ENCODE measurements at places on chromosomes 12 and 14.

GRCh38 chr12:50110762-50111351, 1.2 kb upstream of the COX14 start:
- DNase-seq, result no peak

GRCh38 chr12:120012067-120012621, 23.1 kb downstream of the BICDL1 start:
- DNase-seq, result peak; percentile 69

GRCh38 chr12:113796066-113796827, 169.9 kb downstream of the RBM19 start:
- no peak for DNase-seq

GRCh38 chr12:68871921-68872320, 61.0 kb downstream of the CPM start:
- no peak for DNase-seq

- DNase-seq, result no peak
Measured at GRCh38 chr12:46395388-46395787, 22.8 kb upstream of the SLC38A2 start.

DNA sequence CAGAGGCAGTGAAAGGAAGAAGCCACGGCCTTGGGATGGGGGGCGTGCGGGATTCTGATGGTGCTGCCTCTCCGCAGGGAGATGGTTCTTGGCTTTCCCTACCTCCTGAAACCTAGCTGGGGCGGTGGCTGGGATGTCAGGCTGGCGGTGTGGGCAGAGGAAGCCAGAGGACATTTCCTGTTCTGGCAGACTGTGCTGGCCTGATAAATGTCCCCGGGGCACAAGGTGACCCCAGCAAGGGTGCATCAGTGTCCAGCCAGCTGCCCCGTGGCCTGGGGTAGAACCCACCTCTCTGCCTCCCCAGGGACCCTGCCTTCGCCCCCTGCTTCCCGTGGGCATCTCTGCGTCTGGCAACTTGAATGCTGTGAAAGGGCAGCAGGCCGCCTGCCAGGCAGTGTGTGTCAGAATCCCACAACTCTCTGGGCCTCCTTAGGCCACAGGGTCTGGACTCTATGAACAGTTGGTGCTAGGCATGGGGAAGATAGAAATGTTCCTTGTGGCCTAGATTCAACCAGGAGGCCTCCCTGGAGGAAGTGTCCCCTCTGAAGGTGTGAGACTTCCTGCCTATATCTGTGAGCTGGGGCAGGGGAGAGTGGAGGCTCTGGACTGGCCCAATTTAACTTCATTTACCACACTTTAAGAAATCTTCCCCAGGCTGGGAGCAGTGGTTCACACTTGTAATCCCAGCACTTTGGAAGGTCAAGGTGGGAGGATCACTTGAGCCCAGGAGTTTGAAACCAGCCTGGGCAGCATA, 4.9 kb downstream of the SH2B3 start:
- no peak for DNase-seq

DNA sequence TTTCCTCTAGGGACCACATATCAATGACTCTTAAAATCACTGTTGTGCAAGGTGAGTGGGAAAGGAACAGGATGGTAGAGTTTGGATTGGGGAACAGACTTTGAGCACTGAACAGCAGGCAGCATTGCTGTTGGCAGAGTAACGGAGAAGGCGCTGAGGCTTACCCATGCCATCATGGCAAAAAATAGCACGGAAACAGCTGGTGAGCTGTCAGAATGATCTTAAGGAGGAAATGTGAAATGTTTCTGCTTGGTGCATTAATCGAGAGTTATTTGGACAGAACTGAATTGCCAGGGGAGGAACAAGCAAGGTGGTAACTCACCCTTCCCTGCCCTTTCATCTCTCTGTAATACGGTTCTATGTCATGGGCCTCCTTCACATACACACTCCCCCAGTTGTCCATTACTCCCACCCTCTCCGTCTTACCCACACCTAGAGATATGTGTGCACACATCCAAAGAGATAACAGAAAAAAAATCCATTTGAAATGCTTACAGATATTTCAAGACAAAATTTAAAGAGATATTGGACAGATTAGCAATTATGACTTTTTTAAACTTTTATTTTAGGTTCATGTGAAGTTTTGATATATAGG, 572.5 kb downstream of the DIO2 start:
- no peak for DNase-seq

DNA sequence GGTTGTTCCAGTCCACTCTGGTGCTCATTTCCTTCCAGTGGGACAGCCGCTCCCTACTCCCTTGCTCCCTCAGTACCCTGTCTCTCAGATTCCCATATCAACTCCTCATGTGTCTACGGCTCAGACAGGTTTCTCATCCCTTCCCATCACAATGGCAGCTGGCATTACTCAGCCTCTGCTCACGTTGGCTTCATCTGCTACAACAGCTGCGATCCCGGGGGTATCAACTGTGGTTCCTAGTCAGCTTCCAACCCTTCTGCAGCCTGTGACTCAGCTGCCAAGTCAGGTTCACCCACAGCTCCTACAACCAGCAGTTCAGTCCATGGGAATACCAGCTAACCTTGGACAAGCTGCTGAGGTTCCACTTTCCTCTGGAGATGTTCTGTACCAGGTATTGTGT, 69.9 kb downstream of the RAD52 start:
- no peak for DNase-seq
